ENCODE measurements at places on chromosomes 1 and 21.

DNA sequence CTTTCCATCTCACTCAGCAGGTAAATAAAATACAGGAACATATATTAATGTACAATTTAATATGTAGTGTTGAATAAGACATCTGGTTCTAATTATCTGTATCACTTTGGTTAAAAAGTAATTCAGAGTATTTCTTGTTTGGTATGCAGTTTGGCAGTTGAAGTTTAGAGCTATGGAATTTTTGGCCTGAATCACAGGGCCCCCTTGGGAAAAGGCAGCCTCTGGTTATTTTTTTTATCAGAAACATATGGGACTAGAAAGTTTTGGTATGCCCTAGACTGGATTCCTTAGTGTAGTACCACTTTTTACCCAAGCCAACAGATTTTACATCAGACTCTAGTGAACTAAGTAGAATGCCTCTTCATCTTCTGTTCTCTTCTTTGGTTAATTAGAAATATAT, 26.4 kb downstream of the CNST start:
- H3K36me3 ChIP-seq = peaks cover 6% of the 10 kb centered on the region
- H3K27me3 ChIP-seq = no peaks in the 10 kb centered on the region
- no peak for DNase-seq

DNA sequence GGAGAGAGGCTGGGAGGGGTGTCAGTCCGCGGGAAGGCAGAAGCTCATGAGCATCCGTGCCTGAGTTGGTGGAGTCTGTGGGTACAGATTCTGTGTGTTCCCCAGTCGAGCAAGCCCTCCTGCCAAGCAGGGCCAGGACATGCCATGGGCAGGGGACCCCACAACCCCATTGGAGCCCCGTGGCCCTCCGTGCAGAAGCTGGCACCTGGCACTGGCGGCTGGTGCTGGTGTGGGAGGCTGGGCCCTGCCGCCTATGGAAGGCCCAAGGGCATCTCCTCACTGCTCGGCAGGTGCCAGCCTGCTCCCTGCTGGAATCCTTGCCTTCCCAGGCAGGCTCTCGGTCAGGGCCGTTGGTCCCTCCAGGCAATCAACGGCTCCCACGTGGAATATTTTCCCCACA, 73.7 kb downstream of the UBE2T start:
- peak; percentile 34 for DNase-seq
- no peak overlapping the region for H3K27ac ChIP-seq
- no peaks in the 10 kb centered on the region for H3K36me3 ChIP-seq
- H3K27me3 ChIP-seq = no peaks in the 10 kb centered on the region
- H3K4me1 ChIP-seq = no peaks in the 10 kb centered on the region

DNA sequence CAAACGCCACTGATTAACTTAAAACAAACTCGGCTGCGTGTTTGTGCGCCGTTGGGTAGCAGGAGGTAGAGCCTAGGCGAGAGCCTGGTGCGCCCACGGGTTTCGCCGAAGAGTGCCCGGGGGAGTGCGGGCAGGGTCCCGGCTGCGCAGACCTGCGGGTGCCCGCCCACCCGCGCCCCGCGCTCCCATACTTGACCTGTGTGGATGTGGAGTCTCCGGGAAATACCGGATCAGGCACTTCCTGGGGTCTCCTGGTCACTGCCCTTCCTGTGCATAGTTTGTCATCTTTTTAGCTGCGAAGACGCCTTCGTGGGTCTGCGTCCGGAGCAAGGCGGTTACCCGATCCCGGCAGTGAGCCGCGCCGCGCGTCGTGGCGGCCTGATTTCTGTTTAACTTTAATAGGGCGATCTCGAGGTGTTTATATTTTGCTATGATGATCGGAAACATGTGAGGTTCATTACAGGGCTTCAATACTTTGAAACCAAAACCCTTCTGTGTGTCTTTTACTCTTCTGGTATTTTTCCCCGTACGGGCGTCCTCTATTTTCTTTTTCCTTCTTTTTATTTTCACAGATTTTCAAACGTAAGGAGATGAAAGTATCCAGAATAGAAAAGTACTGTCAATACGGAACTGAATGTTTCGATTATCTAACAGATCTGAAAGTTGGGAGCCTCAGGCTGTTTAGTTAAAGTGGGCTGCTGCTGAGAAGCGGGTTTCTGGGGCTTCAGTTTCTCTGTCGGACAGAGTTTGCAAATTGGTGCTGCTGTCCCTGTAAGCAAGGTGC, 15.2 kb downstream of the NR5A2 start:
- H3K4me1 ChIP-seq = peaks cover 10% of the 10 kb centered on the region
- no peaks in the 10 kb centered on the region for H3K36me3 ChIP-seq
- H3K4me3 ChIP-seq = peak overlapping the region; percentile 27

DNA sequence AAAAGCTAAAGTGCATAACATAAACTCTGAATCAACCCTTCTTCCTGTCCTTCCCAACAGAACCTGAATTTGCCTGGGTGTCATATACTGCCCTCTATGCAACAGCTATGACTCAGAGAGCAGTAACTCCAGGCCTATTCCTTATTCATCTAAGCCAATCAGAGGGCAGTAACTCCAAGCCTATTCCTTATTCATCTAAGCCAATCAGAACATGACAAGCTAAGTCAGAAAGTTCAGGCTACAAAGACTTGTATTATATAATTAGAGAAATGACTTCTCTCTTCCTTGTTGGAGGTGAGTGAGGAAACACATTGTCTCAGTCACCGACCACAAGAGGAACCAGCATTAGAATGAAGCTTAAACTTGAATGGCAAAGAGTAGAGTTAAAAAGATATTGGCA, 26.2 kb upstream of the TADA1 start:
- H3K36me3 ChIP-seq = no peaks in the 10 kb centered on the region
- no peak overlapping the region for H3K4me3 ChIP-seq
- no peak overlapping the region for H3K27ac ChIP-seq
- H3K27me3 ChIP-seq = no peaks in the 10 kb centered on the region

All from RWPE2 (cell line).